Activated gamma-delta T cell treated with Interleukin-2 at 50 U/mL for 16 hours (primary cell): ENCODE measurements at places on chromosomes 7 and 10.
A peak's percentile ranks its signal among the peaks of the same experiment; 100 is the strongest.

DNA sequence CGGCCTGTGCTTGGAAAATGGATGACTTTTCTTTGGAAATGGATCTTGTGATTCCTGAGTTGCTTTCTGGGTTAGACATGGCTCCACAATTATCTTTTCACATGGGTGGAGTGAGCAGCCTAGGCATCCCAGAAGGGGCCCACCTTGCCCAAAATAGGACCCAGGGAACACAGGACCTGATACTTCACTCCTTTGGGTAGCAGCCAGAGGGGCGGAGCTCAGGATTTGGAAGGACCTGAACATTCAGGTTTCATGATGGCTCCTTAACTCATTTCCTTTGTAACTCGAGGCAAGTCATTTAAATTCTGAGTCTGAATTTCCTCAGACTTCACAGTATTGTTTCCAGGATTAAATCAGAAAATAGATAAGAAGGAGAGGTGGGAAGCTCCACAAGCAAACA is 178.3 kb upstream of the ZMIZ1 start:
- DNase-seq: no peak

DNA sequence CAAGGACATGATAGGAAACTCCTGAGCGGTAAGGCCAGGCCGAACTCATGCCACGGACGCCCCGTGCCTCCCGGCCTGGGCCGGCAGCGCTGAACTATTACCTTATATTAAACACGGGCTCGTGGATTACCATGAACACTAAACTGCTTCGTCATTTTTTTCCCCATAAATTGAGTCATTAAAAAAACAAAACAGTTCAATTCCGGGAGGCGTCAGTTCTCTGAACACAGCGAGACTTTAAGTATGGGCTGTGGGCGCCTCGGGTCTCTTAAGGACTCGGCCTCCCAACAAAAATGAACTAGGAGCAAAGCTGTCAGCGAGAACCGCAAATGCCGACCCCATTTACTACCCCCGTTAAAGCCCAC is 519 bp downstream of the PITRM1 start:
- no peak for DNase-seq

DNA sequence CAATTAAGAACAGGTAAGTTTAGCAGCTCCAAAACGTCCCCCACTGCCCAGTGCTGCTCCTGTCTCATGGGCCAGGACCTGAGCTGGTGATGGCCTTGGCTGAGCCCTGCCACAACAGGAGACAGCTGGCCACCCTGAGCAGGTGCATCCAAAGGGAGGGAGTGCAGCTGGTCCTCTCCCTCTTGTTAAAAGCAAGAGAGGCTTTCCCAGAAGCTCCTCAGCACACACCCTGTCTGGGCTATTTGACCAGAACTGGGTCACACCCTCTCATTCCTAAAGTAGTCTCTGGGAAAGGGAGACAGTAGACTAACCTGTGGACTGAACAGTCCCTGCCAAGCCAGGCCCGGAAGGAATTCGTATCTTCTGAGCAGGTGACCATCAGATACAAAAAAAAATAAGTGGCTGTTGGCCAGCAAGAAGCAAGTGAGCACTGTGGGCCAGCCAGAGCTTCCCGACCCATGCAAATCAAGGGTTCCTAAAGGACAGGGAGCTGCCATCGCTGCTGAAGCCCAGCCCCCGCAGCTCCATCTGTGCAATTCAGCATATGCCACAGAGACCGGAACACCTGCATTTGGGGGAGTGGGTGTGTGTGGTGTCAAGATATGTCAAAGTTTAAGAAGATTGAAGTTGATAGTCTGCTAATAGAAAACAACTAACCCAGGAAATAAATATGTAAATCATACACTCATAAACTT is 2.1 kb upstream of the TMEM72 start:
- DNase-seq: no peak

DNA sequence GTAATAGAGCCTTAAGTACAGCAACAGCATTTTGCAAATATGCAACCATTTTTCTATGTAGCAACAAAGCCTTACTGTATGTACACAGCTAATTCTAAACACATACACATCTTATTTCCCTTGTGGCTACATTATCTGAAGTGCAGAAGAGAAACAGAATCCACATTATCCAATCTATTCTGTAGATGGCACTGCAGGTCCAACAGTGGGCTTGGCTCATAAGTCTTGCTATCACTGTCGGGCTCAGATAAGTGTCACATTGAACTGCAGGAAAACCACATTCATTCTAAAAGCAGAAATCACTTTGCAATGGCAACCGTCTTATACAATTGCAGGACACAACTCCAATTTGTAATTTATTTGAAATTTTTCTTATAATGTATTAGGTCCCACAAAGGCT is 109.8 kb upstream of the NOBOX start:
- DNase-seq: no peak

GRCh38 chr10:50982989-50983388 is 91.3 kb upstream of the PRKG1 start:
- no peak for DNase-seq

DNA sequence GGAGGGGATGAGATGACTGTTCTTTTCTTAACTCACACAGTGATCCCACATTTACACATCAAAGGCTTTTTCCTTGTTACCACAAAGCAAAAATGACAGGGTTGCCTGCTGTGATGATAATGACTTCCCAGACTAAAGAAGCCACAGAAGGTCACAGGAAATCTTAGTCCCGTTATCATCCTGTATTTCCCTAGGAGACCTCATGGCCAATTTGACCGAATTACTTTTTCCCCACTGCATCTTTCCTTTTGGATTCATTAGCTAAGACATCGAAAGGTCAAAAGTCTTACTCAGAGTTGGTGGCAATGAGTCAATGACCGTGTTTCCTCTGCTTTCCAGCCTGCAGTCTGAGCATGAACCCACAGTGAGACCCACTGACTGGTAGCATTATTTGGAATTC is 130.1 kb upstream of the INHBA start:
- no peak for DNase-seq

GRCh38 chr10:3803295-3803926 is 18.4 kb upstream of the KLF6 start:
- no peak for DNase-seq

DNA sequence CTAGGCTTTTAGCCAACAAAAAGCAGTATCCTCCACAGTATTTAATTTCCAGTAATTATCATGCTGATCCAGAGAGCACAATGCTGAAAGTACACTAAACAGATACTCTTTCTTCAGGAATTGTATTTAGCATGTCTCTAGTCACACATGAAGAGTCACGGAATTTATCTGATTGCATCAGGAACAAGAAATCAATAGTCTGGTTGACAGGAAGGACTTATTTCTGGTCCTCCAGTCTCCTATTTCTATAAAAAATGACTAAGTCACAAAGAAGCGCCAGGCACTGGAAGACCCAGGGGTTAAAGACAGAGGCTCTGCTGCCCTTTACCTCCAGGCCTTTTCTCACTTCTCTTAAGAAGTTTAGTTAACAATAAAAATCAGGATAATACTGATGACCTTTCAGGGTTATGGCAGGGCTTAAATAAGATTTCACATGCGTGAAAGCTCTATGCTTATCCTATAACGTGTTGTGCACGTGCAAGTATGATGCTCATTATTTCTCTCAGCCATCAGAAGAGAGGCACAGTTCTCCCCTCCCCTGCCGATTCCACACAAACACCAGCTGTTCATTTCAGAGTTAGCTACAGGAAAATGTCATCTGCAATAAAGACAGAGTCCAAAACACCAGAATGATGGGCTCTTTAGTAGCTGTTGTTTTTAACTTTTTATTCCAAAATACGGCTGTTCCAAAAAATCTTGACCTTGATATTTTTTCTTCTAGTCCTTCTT is 36.9 kb downstream of the SLC26A4 start:
- no peak for DNase-seq

DNA sequence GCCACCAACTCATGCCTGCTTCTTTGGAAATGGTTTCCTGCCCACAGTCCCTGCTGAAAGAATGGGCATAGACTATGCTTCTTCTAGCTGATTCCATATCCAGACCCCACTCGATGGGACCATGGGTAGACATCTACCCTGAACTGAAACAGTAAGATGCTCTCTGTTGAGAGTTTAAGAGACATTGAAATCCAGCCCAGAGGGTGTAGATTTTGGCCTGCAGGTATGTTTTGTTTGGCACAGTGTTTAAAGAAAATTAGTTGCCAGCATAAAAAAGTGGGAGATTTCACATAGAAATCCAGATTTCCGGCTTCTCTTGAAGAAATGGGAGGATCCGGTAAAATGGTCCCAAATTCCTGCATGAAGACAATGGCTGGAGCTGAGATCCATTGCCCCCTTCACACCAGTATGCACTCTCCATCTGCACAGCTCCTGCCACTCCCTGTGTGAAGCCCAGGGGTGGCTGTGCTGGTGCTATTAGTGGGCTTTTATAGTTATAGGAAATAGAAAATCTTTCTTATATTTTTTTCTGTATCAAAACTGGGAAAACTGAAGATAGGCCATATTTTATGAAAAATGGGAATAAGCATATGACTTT is 218.1 kb downstream of the PTEN start:
- DNase-seq: no peak

- DNase-seq: no peak
Measured at GRCh38 chr7:107751113-107751512, 7.2 kb downstream of the CBLL1 start.

DNA sequence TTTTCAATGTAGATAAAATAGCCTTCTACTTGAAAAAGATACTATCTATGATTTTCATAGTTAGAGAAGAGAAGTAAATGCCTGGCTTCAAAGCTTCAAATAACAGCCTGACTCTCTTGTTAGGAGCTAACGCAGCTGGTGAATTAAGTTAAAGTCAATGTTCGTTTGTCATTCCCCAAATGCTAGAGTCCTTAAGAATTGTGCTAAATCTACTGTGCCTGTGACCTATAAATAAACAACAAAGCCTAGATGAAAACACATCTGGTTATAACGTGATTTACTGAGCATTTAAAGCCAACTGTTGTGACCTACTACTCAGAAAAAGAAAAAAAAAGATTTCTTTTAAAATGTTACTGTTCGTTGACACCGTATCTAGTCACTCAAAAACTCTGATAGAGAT is 134.7 kb downstream of the POLR1F start:
- DNase-seq: no peak

DNA sequence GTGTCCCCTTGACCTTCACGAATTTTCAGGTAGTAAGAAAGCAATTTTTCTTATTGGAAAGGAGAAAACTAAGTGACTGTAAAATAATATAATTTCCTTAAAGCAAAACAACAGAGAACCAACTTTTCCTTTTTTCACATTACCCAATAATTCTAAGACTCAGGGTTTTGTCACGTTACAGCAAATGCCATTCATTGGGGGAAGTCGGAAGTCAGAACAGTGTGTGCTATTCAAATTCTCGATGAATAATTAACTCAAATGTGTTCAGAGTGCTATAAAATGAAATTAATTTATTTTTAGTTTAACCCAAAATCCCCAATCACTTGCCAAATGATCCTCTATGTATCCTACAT is 40.0 kb downstream of the DIP2C start:
- DNase-seq: no peak

DNA sequence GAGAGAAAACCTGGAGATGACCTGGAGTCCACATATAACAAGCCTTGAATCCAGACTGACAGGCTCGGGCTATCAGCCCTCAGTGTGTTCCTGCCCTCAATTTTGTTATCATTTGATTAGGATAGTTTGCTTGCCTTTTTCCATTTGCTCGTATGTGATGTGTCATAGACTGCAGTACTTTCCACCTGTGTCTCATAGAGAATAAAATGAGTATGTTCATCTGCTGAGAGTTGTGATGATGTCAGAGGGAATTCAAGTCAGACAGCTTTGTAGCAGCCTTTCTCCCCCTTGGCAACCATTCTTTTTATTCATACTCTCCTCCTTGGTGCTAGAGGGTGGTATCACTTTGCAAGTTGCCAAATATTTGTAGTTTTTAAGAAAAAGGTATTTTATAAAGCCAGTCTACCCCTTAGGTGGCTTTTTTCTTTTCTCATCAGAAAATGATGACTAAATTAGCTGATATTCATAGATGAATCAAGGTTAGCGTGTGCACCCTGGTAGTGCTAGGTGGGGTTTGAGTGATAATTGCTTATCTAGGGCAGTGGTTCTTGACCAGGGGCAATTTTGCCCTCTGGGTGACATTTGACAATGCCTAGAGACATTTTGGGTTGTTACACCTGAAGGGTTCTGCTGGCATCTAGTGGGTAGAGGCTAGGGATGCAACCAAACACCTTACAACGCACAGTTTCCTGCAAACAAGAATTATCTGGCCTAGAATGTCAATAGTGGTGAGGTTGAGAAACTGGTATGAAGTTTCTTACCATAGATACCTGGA is 5.4 kb downstream of the SGPL1 start:
- no peak for DNase-seq

- no peak for DNase-seq
Measured at GRCh38 chr10:119413471-119414080, 128.9 kb downstream of the RGS10 start.

DNA sequence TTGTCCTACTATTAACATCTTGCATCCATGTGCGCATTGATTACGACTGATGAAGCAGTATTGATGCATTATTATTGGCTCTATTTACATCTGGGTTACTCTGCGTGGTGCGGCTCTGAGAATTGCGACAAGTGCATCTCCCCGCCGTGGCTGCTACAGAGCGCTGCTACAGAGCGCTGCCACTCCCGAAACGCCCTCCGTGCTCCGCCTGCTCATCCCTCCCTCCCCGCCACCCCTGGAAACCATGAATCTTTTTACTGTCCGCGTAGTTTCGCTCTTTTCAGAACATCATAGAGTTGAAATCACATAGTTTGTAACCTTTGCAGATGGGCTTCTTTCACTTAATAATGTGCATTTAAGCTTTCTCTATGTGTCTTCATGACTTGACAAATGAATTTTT is 74.1 kb downstream of the ADARB2 start:
- no peak for DNase-seq

GRCh38 chr10:11003679-11004078 is 14.0 kb upstream of the CELF2 start:
- DNase-seq: no peak

DNA sequence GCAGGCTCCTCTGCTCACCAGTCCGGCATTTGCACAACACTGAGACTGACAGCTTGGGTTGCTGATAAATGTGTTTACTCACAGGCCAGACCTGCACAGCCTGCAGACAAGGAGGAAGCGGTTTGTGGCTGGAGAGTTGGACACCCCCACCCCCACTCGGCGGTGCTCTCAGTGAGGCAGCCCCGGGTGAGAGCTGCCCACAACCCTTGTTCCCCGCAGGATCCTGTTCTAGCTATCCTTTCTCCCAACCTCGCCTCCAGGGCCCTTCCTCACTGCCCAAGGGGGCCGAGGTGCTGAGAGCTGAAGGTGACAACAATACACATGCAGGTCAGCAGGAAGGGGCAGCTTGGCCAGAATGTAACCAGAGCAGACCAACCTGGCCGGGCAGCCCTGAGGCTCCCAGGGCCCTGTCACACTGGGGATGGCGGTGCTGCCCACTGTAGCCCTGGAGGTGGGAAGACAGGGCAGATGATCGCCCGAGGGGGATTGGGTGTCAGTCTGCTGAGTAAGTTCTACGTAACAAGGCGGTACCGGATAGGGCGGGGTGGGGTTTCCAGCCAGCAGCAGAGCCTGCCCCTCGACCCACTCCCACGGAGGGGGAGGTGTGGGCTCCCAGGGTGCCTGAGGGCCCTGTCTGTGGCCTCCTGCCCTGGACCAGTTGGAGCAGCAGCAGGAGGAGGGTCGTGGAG is 2.1 kb upstream of the ADAM8 start:
- peak; percentile 73 for DNase-seq

GRCh38 chr7:141512597-141512996 is 38.6 kb upstream of the AGK start:
- no peak for DNase-seq

- no peak for DNase-seq
Measured at GRCh38 chr10:7513936-7514335, 103.1 kb upstream of the SFMBT2 start.

- no peak for DNase-seq
Measured at GRCh38 chr10:86755454-86755739, 1.0 kb upstream of the BMPR1A start.

- DNase-seq: no peak
Measured at GRCh38 chr10:76043261-76043660, 611.8 kb downstream of the LRMDA start.
